ENCODE measurements at places on chromosomes 2 and 18. TPM values are rescaled to one million over a fixed set of nuclear protein-coding genes. Genes with fewer than 3 reads are reported as not detected.

Gene KCNS3
- total RNA-seq = 3.6 TPM

Gene VRK2
- 21.4 TPM for total RNA-seq

Gene SULT1C2
- under 0.01 TPM for total RNA-seq

Gene CRYGD
- total RNA-seq = not detected

Gene CRYBA2
- total RNA-seq = not detected

Gene MEP1B
- total RNA-seq = not detected

Gene FBXO41
- 0.38 TPM for total RNA-seq

Gene KCNIP3
- 0.77 TPM for total RNA-seq

Gene SAG
- total RNA-seq = not detected

Gene C1QL2
- total RNA-seq = not detected

All from regular cardiac myocyte (primary cell).